ENCODE measurements at places on chromosomes 4 and X. TPM values are rescaled to one million over a fixed set of nuclear protein-coding genes. Genes with fewer than 3 reads are reported as not detected.

TKTL2 gene
- not detected for polyA plus RNA-seq

ATP7A gene
- 2.6 TPM for polyA plus RNA-seq

TCEAL5 gene
- not detected for polyA plus RNA-seq

GPM6B gene
- polyA plus RNA-seq: 0.46 TPM

GAGE10 gene
- not detected for polyA plus RNA-seq

CLIC2 gene
- polyA plus RNA-seq: 9.0 TPM

ZNF81 gene
- polyA plus RNA-seq: 3.0 TPM

BRS3 gene
- polyA plus RNA-seq: not detected

PCDH11X gene
- not detected for polyA plus RNA-seq

GLRA2 gene
- 0.42 TPM for polyA plus RNA-seq

MAGEC1 gene
- not detected for polyA plus RNA-seq

XAGE2 gene
- not detected for polyA plus RNA-seq

TMEM47 gene
- polyA plus RNA-seq: 4.7 TPM

ATOH1 gene
- polyA plus RNA-seq: 24.0 TPM

SHROOM2 gene
- 1.8 TPM for polyA plus RNA-seq

SERPINA7 gene
- polyA plus RNA-seq: not detected

NDNF gene
- 1.2 TPM for polyA plus RNA-seq

NUDT11 gene
- polyA plus RNA-seq: 0.60 TPM

FAM9B gene
- not detected for polyA plus RNA-seq

COL4A6 gene
- polyA plus RNA-seq: 0.31 TPM

ADAM29 gene
- not detected for polyA plus RNA-seq

CLGN gene
- 2.2 TPM for polyA plus RNA-seq

UGT8 gene
- polyA plus RNA-seq: 3.7 TPM

CNKSR2 gene
- not detected for polyA plus RNA-seq

PSAPL1 gene
- polyA plus RNA-seq: 0.01 TPM

SATL1 gene
- not detected for polyA plus RNA-seq

CXCL8 gene
- polyA plus RNA-seq: 109 TPM

SSX4 gene
- polyA plus RNA-seq: not detected

BEX3 gene
- 62.6 TPM for polyA plus RNA-seq

SUPT20HL2 gene
- not detected for polyA plus RNA-seq

HTT-AS gene
- polyA plus RNA-seq: not detected

NRK gene
- polyA plus RNA-seq: not detected

MAGEA12 gene
- polyA plus RNA-seq: not detected

Data from sigmoid colon (tissue), 7 donors.